ENCODE measurements at places on chromosomes 12 and 14.

DNA sequence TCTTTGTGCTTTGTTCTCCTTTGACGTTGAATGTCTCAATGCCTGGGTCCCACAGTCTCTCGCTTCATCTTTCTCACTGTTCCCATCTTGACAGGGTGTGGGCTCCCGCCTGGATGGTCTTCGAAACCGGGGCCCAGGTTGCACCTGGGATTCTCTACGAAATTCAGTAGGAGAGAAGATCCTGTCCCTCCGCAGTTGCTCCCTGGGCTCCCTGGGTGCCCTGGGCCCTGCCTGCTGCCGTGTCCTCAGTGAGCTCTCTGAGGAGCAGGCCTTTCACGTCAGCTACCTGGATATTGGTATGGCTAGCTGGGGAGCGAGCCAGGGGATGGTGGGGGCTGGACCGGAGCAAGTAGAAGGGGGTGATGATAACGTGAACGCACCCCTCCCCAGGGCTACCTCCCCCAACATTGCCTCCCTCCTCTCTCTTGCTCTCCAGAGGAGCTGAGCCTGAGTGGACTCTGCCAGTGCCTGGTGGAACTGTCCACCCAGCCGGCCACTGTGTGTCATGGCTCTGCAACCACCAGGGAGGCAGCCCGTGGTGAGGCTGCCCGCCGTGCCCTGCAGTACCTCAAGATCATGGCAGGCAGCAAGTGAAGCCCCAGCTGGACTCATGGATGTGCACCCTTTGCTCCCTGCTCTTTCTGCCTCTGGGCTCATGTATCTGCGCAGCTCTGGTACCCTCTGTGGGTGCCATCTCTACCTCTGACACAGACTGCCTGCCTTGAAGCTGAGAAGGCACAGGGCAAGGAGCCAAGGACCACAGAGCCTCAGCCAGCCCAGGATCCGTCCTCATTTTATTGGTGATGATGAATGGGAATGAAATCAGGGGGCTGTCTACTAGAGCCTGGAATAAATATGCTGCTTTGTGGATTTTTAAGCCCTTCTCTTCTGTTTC lies 1.5 kb downstream of the NPFF start:
- no peak for DNase-seq

GRCh38 chr14:96038920-96039632 lies at the start of gene C14orf132:
TSS of gene C14orf132 (plus strand) at chr14:96039362. CDS start at chr14:96039501, 139 bp downstream.
- peak; percentile 18 for DNase-seq

GRCh38 chr12:119594772-119595445 lies 1.3 kb downstream of the TMEM233 start:
- DNase-seq, result peak; percentile 89

GRCh38 chr12:131415781-131416180 lies 295.1 kb upstream of the SFSWAP start:
- peak; percentile 41 for DNase-seq

GRCh38 chr12:113184900-113185179 lies 438 bp downstream of the DDX54 start:
- DNase-seq, result peak; percentile 92

- no peak for DNase-seq
Observed at GRCh38 chr12:129750421-129750820, 153.4 kb downstream of the TMEM132D start.

DNA sequence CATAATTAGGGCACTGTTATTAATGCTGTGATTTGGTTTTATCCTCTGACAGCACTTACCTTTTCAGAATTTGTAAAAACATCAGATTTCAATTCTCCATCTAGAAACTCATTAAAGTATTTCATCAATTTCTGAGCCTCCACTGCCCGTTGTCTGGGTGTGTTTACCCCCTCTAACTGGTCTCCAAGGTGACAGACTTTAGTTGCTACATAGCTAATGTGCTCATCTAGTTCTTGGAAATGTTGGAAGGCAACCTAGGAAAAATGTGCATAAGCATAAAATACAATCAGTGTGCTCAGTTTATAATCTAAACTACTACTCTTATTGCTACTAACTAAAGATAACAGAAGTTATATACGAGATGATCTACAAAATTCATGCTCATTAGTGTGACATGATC lies 24.6 kb downstream of the EXOC5 start:
- DNase-seq, result no peak

GRCh38 chr12:104668274-104668718 lies 211.5 kb downstream of the CHST11 start:
- peak; percentile 44 for DNase-seq

- DNase-seq, result no peak
Observed at GRCh38 chr12:18926188-18926587, 188.3 kb downstream of the CAPZA3 start.

GRCh38 chr12:105769486-105769885 lies 369.3 kb downstream of the NUAK1 start:
- DNase-seq, result no peak

DNA sequence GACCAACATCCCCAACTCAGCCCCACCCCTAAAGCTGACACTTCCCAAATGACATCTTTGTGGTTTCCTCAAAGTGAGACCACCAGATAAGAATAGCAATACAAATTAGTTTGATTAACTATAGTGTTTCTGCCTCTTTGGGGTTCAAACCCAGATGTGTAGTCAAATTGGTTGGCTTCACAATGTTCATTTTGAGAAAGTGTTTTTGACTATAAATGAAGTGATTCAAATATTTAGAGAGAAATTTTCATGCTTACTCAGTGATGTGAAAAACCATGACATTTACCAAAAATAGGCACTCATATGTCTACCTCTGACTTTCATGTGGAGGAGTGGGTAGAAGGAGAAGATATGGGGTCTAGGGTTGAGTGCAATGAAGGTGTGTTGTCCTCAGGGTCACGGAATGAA lies 218.4 kb downstream of the BCAT1 start:
- DNase-seq, result no peak

- no peak for DNase-seq
Observed at GRCh38 chr12:53217051-53217930, 10.2 kb upstream of the ITGB7 start.

- DNase-seq, result no peak
Observed at GRCh38 chr14:67199016-67199415, 9.8 kb downstream of the GARIN2 start.

- no peak for DNase-seq
Observed at GRCh38 chr14:103366741-103367140, 18.5 kb upstream of the MARK3 start.

DNA sequence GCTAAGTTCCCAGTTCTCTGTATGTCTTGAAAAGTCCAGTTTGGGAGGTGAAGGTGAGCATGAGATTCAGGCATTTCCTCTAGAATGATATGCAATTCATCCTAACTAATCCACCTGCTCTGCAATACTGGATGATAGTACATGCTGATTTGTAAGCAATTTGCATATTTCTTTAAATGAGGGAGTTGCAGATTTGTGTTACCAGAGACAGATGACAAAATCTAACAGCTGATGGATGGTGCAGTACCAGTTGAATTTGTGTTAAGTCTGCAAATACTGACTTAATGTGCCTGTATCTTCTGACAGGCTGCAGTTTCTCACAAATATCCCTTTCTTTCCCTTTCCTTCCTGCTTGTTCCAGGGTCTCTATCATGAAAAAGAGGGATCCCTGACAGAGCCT lies 76.4 kb upstream of the MBIP start:
- no peak for DNase-seq

DNA sequence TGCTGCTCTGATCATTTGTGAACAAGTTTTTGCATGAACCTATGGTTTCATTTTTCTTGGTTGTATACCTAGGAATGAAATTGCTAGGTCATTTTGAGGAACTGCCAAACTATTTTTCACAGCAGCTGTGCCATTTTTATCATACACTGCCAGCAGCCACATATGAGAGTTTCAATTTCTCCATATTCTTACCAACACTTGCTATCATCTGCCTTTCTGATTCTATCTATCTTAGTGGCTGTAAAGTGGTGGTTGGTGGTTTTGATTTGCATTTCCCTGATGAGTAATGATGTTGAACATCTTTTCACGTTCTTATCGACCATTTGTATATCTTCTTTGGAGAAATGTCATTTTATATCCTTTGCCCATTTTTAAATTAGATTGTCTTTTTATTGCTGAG lies 146.1 kb downstream of the C12orf75 start:
- no peak for DNase-seq

GRCh38 chr14:50734950-50735695 lies 67.0 kb upstream of the SAV1 start:
- DNase-seq, result no peak

DNA sequence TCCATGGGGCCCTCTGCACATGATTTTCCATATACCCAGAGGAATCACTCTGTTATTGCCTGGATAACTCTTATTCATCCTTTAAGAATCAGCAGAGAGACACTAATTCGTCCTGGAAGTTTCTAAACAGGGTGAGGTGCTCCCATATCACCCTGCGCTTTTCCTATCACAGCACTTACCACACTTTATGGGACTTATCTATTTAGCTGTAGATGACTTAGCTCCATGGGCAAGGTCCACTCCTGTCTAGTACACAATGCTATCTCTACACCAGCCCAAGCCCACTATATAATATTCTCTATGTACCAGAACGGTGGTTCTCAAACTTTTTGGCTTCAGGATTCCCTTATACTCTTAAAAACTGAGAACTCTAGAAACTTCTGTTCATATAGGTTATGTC lies 111.7 kb downstream of the EFCAB11 start:
- DNase-seq, result no peak

DNA sequence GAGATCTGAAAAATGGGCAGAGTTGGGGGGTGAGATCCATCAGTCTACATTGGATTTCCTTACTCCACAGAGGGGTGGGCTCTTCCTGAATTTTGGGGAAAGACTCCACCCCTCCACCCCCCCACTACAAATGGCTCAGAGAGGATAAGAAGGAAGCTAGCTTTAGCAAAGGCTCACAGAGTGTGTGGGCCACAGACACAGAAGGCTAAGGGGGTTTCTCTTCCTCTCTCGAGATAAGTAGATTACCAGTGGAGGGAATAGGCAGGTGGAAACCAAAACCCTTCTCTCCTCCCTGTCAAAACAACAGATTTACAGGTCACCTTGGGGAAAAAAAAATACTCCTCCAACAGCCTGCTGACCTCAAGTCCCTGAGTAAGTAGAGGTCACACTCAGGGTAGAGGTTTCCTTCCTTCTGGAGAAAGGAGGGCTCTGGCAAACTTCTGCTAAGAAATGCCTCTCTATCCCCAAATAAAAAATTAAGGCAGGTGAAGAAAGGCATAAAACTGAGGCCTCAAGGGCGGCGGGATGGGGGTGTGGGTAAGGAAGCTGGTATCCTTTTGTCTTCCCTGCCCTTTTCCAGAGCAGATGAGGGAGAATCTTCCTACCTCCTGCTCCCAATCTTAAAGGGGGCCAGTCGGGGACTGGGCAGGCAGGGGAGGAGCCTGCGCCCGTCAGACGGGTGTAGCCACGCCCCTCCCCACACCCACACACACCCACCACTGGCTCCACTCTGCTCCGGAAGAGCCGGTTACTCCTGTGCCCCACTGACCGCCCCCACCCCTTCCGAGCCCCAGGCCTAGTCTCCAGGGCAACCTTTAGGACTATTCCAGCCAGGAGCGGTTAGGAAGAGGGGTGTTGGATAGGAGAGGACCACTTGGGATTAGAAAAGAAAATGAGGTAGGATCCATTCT lies 1.9 kb upstream of the BAZ2A start:
- peak; percentile 77 for DNase-seq

DNA sequence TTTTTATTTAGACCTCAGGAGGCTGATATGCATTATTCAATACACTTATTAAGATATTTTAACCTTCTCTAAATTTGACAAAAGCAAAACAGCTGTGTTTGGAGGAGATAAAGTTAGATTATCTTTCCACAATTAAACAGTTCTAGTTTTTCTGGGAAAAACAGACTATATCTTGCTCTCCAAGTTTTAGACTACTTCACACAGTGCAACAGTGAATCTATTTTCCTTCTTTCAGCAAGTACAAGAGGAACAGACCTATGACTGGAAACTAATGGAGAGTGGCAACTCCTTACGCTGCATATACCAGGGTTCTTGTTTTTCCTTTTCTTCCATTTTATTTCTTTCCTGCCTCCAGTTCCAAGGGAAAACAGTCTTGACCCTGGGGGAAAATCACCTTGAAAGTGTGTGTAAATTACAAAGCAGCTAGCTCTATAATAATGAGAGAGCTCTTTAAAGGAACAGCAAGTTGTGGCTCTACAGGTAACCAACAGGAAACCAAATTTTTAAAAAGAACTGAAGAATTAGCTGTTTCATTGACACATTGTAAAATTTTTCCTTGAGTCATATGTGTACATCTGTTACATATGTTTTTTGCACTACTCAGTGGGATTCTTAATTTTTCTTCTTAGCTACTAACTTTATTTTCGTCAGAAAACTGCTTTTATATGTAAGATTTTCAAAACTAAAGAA lies 27.4 kb downstream of the DNM1L start:
- DNase-seq, result peak; percentile 29

- peak; percentile 84 for DNase-seq
Observed at GRCh38 chr12:7219599-7220243, 30.2 kb downstream of the PEX5 start.

- DNase-seq, result no peak
Observed at GRCh38 chr14:31879661-31880348, 197.3 kb upstream of the ARHGAP5 start.

DNA sequence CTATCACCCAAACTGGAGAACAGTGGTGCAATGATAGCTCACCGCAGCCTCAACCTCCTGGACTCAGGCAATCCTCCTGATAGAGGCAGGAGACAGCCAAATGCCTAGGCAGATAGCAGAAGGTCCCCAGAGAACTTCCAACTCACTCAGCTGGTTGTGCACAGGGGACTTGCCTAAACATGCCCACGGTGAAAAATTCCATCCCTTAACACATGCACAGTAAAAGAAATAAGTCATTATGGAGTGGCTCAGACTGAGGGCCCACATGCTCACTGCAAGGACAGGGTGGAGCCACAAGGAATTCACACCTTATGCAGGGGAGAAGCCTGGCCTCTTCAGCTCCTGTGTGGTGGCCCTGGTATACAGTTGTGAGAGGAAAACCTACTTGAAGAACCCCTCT lies 525.8 kb upstream of the ATP2B1 start:
- no peak for DNase-seq

DNA sequence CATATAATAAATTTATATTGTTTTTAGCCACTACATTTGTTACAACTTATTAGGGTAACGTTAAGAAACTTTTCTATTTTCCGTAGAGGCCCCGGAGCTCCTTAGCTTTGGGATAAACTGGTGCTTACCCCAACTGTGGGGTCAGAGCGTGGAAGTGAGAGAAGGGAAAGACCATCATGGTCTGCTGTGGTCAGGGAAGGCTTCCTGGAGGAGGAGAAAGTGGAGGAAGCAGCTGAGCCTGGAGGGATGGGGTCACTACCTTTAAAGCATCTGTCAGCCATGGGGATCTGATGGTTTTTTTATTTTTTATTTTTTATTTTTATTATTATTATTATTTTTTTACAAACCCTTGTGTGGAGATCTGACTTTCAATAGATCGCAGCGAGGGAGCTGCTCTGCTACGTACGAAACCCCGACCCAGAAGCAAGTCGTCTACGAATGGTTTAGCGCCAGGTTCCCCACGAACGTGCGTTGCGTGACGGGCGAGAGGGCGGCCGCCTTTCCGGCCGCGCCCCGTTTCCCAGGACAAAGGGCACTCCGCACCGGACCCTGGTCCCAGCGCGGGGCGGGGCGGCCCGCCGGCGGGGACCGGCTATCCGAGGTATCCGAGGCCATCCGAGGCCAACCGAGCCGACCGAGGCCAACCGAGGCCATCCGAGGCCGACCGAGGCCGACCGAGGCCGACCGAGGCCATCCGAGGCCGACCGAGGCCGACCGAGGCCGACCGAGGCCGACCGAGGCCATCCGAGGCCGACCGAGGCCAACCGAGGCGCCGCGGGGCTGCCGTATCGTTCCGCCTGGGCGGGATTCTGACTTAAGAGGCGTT lies 1101.2 kb upstream of the TMEM132C start:
- DNase-seq, result peak; percentile 59
